D341Med (cell line): ENCODE measurements at places on chromosomes 4 and X.

DNA sequence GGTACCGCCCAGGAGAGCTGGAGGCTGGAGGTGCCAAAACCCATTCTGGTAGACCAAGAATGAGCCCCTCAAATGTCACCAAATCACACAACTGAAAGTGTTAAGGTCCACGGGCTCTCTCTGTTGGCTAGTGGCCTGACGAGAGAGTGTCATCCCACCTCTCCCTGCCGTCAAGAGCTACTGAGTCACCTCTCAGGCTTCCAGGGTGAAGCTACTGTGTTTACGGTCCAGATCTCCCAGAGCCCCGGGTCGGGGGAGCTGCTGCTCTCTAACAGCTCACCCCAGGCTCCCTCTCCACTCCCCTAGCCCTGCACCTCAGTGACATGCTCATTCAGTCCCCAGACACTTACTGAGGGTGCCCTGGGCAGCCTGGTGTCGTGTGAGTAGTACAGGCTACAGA, 59.2 kb downstream of the ADGRG2 start:
- DNase-seq: no peak

DNA sequence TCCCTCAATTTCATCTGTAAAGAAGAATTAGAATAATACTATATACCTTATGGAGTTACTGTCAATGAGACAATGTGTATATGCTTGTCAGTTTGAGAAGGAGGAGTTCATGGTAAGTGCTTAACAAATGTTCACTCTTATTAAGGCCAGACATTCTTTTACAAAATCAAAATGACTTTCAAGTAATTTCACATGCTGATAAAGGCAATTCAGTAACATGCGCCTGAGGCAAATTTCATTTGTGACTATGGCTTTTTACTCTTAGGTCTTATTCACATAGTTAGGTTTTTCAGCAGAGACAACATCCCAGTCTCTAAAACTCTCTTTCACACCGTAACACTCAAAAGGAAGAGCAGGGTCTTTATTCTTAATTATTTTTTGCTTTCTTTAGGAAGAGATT, 174.4 kb downstream of the CAMK2D start:
- DNase-seq: no peak

- peak; percentile 12 for DNase-seq
These were observed 14.3 kb upstream of the PNPLA4 start for GRCh38 chrX:7941390-7942042.

DNA sequence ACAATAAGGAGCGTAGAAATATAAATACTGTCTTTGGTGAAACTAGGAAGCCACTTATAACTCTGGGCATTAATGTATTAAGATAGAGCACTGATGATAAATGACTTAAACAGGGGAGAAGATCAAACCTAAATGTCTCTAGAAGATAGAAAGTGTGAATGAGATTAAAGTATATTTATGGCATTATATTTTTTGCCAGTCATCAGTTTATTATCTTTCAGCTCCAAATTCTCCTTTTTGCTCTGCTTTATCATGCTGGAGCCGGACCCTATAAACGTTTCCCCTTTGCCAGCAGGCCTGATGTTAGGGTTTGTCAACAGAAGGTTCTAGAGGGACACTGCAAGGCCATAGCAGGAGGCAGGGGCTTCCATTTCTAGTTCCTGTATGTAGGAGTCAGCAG, 76.4 kb downstream of the TBC1D19 start:
- DNase-seq: no peak

DNA sequence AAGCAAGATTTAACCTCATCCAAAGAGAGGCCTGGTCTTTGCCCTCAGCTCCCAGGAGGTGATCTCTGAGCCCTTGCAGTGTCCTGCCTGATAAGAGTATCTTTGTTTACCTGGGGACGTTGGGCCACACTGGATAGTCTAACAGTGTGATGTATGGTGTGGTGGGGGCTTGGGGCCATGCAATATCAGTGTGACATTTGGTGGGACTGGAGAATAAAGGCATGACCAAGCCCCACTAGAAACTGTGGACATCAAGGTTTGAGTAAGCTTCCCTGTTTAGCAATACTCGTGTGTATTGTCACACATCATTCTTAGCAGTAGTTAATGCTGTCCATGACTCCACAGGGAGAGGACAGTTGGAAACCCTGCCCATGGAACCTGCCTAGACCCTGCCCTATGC, 34.4 kb downstream of the BBS12 start:
- DNase-seq: no peak

DNA sequence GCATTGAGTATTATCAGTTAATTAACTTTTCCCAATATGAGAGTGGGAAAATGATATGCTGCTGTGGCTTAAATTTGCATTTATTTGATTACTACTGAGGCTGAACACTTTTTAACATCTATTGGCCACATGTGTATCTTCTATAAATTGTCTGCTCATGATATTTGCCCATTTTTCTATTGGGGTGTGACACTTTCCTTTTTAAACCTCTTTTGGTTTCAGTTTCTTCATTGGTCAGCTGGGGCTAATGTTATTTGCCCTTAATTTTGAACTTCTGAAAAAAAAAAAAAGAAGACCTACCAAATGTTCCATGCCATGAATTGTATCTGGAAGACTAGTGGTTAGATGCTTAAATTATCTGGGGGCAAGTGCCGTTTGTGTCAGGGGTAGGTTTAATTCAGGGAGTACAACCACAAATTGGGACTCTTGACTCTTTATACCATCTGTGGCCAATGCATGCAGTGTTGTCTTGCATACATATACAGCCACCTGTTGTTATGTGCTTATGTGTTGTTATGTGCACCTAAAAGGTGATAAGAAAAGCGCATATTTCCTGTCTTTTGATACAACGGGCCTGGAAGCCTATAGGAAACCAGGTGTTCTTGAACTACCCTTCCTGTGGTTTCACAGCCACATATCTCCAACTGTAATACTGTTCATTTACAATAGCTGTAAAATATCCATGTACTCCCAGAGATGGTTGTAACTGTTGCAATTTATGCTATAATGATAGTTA, 49.0 kb downstream of the SH2D1A start:
- no peak for DNase-seq

DNA sequence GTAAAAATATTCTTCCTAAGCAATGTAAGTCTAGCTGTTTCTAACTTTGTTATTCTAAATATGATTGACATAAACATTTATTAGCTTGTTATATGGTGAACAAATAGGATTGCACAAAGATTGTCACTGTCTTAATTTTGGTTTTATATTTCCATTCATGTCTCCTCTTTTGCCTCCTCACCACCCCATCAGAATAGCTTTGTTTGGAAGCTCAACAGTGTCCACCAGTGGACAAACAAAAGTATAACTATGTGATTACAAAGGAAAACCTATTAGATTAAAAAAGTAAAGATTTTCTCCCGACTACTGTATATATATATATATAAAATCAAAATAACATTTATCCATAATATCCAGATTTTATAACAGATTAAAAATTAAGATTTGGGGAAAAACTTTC, 468.2 kb downstream of the ZIC3 start:
- DNase-seq: no peak

DNA sequence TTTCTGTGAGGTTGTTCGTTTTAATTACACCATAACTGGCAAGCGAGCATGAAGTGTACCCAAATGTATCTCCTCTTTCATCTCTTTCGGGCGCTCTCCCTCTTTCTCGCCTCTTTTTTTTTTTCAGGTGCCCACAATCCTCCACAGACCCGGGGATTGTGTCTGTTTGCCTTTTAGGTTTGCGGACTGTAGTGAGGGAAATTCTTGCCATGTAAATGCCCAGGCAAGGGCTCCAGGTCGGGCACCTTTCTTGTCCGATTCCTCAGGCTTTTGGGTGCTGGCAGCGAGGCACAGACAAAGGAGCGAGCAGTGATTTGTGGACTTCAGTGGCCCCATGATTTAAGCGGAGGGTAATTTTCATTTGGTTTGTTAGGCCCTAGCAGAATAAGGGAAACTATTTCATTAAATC, 1.1 kb upstream of the PHOX2B start:
- no peak for DNase-seq

DNA sequence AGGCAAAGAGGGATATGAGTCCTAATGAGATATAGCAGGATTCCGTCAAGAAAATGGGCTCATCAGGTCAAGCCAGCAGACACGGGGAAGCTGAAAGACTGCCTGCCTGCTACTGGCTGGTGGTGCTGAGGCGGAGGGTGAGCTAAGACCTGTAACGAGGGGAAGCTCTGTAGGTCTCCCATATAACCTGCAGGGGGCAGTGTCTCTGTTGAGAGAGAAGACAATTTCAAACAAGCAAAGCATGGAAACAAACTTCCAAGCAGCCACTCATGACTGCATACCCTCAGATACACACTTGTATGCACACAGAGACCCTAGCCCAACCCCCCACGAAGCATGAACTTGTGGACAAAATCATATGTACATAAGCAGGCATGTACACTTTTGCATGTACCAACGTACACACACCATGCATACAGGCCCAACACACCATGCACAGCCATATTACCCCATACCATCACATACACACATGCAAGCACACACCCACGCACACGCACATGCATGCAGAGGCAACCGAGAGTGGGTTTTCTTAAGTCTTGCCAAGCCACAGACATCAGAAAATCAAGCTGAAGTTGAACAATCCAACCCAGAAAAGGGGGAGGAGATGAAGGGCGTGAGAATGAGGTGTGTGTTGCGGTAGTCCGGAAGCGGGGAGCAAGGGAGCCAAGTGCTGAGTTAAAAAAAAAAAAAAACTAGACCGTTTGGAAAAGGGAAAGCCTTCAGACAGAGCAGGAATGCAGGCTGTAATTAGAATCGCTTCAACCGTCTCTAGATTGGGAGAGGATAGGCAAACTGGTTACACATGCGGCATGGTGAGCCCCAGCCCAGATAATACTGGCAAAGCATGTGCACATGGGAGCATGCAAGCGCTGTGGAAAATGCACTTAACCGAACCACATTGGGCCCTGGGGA, 71.0 kb downstream of the PJA1 start:
- peak; percentile 68 for DNase-seq

GRCh38 chrX:1581132-1581531, 10.3 kb upstream of the AKAP17A start:
- DNase-seq: peak; percentile 80

GRCh38 chr4:57055886-57056285, 54.3 kb downstream of the IGFBP7 start:
- DNase-seq: no peak

GRCh38 chrX:119887721-119888425, 7.8 kb upstream of the AKAP14 start:
- peak; percentile 77 for DNase-seq

GRCh38 chr4:109616243-109616642, 56.2 kb downstream of the MCUB start:
- no peak for DNase-seq

DNA sequence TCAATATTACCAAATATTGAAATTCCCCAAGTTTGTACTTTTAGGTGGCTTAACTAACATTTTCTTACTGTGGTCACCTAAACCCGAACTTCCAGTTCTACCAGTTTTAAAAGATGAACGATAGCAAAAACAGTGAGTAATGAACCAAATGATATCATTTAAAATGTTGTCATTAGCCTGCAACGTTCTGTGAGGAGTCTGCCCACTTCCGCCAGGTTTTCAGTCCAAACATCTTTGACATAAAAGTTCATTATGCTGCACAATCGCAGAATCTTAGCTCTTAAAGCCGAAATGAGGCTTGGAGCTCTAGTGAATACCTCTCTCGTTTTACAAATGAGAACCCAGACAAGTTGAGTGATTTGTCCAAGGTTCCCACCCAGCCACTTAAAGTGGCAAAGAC, 762 bp downstream of the PIGA start:
- DNase-seq: no peak

- no peak for DNase-seq
These were observed 414.8 kb downstream of the OPHN1 start for GRCh38 chrX:68018248-68019203.
